ENCODE measurements at places on chromosomes 2 and 18.

- no peak for DNase-seq
Observed at GRCh38 chr2:101287303-101287702, 21.2 kb downstream of the RNF149 start.

- DNase-seq: no peak
Observed at GRCh38 chr2:104340162-104340561, 513.8 kb upstream of the POU3F3 start.

- no peak for DNase-seq
Observed at GRCh38 chr2:85760371-85760770, 6.6 kb downstream of the ATOH8 start.

GRCh38 chr2:81355436-81355835 lies 1050.9 kb upstream of the LRRTM1 start:
- DNase-seq: no peak

- DNase-seq: peak; percentile 2
Observed at GRCh38 chr2:223418131-223418530, 184.0 kb downstream of the SCG2 start.

GRCh38 chr2:673615-674320 lies 3.4 kb downstream of the TMEM18 start:
- no peak for DNase-seq

GRCh38 chr2:119255760-119256581 lies 32.3 kb downstream of the STEAP3 start:
- peak; percentile 89 for DNase-seq

DNA sequence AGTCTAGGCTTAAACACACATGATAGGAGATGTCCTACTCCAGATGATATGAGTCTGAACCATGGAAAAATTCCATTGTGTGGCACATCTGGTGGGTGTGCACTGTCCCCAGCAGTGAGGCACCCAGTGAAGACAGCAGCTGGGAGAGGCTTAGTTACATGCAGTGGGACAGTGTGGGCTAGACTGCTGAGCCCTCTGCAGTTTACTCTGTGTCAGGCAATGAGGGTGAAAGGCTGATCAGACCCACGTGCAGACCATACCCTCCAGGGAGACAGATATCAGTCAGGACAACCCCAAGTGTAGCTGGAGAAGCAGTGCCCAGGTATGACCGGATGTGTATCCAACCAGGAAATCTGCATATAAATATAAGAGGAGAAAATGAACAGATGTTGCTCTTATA lies 13.4 kb downstream of the IL37 start:
- no peak for DNase-seq

- DNase-seq: no peak
Observed at GRCh38 chr2:20225294-20226151, 593 bp upstream of the SDC1 start.

GRCh38 chr18:74356959-74357358 lies 41.3 kb downstream of the C18orf63 start:
- DNase-seq: no peak

- DNase-seq: no peak
Observed at GRCh38 chr2:233821196-233821595, 33.1 kb downstream of the HJURP start.

GRCh38 chr2:74502720-74503505 lies 3.5 kb upstream of the LBX2 start:
- DNase-seq: peak; percentile 58

- peak; percentile 91 for DNase-seq
Observed at GRCh38 chr18:48002933-48003365, 72.5 kb upstream of the SMAD2 start.

DNA sequence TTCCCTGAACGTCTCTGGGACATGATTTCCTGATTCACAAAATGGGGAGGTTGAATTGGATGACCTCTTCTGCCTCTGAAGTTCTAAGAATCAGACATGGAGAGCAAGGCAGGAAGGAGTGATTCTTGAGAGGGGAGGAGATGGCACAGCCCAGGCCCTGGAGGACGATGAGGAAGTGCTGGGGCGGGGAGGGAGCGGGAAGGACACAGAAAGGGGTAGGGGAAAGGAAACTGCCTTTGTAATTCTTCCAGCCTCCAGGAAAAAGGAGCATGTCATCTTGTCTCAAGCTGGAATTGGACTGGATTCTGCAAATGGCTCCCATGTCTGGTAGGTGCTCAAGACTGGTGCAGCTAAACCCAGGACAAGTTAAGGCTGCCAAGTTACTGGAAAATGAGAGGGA lies 97.0 kb upstream of the NCK2 start:
- no peak for DNase-seq

GRCh38 chr2:240077442-240077841 lies 24.1 kb upstream of the OR6B3 start:
- no peak for DNase-seq

- DNase-seq: no peak
Observed at GRCh38 chr2:121748202-121748601, 7.2 kb upstream of the TSN start.

- DNase-seq: no peak
Observed at GRCh38 chr2:107024269-107024668, 138.3 kb upstream of the ST6GAL2 start.

DNA sequence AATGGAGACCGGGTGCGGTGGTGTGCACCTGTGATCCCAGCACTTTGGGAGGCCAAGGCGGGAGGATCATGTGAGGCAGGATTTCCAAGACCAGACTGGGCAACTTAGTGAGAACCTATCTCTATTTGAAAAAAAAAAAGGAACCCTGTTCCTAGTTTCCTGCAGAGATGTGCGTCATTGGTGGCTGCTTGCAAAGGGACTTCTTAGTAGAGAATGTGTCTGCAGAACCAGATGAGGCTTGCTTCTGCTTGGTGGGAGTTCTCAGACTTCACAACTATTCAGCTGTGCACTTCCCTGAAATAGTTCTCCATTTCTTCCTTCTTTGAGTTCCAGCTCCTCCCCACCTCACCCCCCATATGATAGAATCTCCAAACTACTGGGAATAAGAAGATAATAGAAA lies 22.3 kb downstream of the ZCCHC2 start:
- no peak for DNase-seq

DNA sequence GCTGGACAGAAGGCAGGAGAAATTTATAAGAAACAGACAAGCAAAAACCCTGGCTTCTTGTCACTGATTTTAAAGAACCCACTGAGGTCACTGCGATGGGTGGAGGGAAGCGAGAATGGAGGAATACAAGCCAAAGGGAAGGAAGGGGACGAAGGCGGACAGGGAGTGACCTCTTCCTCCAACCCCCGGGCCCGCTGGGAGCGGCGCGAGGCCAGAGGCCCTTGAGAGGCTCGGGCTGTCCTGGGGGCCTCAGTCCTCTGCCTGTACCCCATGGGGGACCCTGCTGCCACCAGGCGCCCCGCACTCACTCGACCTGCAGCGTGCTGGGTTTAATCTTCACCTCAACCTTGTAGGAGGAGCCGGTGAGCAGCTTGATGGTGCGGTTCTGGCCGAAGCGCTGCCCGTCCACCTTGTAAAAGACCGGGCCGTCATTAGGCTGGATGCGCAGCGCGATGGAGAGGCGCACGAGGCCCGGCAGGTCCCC lies 793 bp downstream of the CNRIP1 start:
- DNase-seq: no peak

DNA sequence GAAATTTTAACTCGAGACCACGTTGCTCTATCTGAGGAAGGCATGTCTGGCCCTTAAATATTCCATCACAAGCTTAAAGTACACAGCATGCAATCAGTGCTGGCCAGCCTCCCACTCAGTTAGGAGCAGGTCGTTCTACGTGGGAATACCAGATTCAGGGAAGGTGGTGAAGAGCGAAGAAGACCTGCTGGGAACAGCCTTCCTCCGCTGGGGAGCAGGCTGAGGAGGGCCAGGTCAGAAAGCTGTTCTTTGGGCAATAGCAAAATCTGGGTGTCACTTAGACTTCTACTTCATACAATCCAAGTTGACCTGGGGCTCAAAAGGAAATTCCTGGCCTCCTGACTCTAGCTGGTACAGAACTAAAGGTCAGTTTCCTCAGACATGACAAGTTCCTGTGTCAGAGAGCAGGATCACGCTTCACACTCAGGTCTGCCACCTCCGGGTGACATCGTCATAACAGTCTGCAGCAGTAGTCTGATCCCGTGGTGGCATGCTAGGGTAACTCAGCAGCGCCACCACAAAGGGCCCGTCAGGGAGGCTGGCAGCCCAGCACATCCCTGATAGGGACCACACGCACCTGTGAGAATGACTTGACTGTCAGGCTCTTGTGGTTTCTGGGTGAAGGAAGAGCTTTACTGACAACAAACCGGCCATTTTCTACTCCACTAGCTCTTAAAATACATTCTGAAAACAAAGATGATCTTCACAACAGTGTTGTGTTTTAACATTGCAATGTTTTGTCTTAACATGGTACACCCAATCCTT lies 35.2 kb upstream of the NAPG start:
- DNase-seq: no peak

- DNase-seq: no peak
Observed at GRCh38 chr18:32769586-32770053, 3.2 kb downstream of the KLHL14 start.

GRCh38 chr2:215028231-215028630 lies 110.2 kb downstream of the ABCA12 start:
- DNase-seq: no peak

- DNase-seq: no peak
Observed at GRCh38 chr2:11835403-11835802, 89.0 kb downstream of the LPIN1 start.

DNA sequence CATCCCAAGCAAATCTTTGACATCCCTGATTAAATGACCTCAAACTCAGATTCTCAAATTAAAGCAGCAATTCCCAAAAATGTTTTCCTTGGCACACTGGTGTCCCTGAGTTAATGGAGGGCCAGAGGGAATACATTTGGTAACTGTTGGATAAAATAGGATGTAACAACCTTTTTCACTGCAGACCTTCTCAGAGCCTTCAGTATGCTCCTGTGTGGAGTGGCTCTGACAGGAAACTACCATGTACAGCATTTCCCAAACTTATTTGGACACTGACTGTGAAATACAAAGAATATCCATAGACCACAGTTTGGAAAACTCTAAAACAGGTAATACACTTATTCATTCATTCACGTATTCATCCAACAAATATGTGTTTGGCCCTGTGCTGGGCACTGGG lies 91.8 kb downstream of the TFCP2L1 start:
- DNase-seq: no peak

DNA sequence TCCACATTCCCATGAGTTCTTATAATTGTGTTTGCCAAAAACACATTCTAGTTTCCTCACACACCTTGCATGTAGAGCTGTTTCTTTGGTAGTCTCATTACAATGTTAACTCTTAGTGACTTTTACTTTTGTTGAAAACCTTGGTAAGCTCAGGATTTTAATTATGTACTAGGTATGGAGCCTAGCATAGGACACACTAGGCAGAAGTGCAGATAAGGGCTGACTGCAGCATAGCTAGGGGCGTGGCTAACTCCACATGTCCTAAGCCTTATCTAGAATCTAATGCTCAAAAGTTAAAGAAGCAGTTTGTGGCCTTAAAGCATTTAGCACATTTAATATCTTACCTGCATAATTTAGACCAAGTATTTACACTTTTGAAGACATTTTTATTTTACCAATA lies 153.7 kb upstream of the FBXO11 start:
- no peak for DNase-seq

GRCh38 chr2:129923265-129924091 lies 56.0 kb upstream of the RAB6C start:
- no peak for DNase-seq

GRCh38 chr2:43114210-43114609 lies 112.2 kb downstream of the ZFP36L2 start:
- no peak for DNase-seq

- no peak for DNase-seq
Observed at GRCh38 chr2:11750917-11751316, 4.5 kb downstream of the LPIN1 start.

DNA sequence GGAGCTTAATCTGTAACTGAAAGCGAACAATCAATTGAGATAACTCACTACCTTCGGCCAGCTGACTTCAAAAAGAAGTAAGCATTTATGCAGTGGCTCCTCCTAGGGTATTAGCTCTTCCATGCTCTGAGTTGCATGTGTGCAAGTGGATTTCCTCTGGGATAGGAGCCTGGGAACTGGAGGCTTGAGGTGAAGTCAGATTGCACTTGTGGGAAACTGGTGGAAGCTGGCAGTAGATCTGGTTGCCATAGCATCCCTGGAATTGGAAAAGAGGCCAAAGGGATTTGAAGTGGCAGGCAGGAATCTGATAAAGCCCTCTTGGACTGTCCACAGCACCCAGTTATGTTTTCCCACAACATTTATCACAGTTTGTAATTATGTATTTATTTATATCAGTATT lies 50.6 kb upstream of the FMNL2 start:
- DNase-seq: no peak

DNA sequence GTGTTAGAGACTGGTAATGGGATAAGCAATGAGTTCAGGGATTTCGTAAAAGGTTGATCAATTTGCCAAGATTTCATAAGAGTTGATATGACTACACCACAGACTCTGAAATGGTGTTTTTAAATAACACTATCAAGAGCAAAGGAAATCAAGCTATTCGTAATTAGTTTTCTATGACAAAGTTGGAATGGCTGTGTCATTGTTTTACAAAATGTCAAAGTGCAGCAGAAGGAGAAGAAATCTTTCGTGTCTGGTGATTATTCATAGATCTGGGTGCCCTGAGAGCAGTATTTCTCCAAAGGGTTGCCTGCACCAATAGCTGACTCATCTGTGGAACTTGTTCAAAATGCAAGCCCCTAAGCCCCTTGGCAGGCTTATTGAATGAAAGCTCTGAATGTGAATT lies 70.1 kb downstream of the NABP1 start:
- no peak for DNase-seq

- no peak for DNase-seq
Observed at GRCh38 chr2:12514631-12515437, 201.9 kb upstream of the TRIB2 start.

GRCh38 chr2:56291711-56292110 lies 107.9 kb downstream of the CCDC85A start:
- DNase-seq: no peak

DNA sequence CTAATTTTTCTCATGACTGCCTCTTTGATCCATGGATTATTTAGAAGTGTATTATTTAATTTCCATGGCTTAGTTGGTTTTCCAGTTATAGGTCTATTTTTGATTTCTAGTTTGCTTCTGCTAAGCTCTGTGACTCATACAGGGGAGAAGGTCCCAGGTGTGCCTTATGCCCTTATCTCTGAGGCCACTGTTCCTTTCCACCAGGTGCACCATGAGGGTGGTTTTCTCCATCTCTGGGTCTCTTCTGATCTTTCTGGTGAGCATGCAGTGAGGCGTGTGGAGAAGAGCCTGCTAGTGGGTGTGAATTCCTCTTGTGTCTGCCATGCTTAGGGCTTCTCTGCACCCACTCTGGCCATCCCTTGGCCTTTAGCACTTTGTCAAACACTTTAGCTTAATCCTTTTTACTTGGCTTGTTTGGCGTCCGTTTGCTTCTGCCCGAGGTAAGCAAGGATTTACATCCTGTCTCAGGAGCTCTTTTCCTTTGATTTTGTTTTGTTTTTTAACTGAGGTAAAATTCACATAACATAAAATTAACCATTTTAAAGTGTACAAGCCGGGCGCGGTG lies 129.8 kb upstream of the ARL4C start:
- no peak for DNase-seq

GRCh38 chr18:61975526-61976326 lies 82.9 kb upstream of the RNF152 start:
- no peak for DNase-seq

DNA sequence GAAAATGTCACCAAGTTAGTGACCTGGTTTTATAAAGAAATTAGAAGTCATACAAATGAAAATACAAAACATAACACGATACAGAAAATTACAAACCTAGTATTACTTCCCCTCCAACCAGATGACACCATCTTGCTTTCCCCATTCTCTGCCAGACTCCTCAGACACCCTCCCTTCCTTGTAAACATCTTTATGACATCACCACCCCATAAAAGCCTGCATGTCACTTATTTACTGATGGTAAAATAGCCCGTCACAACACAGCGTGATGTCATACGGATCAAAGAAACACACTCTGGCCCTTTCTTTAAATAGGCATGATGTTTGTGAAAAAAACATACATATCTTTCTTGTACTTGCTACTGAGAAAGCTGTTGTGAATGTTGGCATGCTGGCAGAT lies 254.8 kb upstream of the SOX11 start:
- no peak for DNase-seq

All from kidney epithelial cell (primary cell).